ENCODE measurements at places on chromosomes 1 and 21.

GRCh38 chr1:64892576-64893573 is 73.5 kb downstream of the JAK1 start:
- no peak for DNase-seq

DNA sequence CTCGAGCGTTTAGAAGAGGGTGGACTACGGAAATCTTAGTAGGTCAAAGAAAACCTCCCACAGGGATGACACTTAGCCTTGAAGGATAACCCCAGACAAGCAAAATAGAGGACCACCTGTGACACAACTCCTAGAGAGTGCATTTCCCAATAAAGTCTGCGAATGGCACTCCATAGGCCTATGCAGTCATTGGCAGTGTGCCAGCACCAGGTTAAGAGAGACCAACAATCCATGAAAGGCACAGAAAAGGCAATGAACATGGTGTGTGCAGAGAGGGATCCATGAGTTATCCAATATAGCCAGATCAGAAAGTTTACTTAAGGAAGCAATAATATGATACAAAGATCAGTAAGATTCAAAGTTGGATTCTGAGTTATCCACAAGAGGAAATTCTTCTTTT is 45.2 kb upstream of the FMO2 start:
- no peak for DNase-seq

- DNase-seq = no peak
Observed at GRCh38 chr1:156276966-156277381, 5.7 kb downstream of the SMG5 start.

DNA sequence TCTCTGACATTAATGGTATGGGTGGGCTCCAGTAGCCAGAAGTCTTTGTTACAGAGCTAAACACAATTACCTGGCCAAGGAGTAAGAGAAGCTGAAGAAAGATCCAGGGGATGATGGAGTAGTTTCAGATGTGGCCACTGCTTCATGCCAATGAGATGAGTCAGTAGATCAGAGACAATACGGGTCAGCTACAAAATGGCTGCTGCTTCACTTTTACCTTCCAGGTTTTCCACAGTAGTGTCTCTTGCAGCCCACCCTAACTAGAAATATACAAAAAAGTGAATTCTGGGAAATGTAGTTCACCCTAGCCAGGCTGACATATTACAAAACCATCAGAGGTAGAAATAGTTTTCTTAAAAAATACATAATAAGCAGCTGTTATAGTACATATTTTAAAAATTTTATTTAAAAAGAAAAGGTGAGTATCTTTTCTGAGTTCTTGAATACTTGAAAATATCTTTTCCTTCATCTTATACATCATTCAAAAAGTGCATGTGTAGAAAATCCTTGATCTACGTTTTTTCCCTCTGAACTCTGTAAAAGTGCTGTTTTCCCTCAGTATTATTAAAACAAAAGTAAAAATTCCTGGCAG is 36.1 kb downstream of the LRIF1 start:
- DNase-seq = no peak

DNA sequence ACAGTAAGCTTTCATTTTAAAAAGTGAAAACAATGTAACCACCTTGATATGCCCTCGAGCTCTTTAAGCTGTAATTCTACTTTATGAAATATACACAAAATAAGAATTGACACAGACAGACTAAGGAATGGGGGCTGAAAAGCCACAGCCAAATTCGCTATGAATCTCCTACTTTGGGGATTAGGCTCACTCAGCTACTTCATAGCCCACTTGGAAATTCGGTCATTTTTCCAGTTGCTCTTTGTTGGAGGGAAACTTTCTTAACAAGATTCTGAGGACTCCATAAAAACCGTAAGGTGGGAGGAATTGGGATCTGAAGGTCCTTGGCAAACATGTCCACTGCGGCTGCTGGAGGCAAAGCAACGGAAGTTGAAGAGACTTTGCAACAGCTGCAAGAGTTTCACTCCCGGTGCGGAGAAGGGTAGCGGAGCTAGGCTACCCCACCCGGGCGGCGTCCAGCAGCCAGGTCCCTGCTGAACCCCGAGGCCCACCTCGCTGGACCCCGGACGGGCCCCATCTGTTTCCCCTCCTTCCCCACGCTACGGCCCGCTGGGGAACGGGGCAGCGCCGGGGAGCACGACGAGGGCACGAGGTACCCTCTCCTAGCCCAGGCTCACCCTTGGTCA is 634 bp downstream of the MYCBP start:
- peak; percentile 9 for DNase-seq
